NCI-H2227 treated with DMSO at 0.1 percent for 48 hours (cell line): ENCODE measurements at places on chromosomes 3 and 15.

DNA sequence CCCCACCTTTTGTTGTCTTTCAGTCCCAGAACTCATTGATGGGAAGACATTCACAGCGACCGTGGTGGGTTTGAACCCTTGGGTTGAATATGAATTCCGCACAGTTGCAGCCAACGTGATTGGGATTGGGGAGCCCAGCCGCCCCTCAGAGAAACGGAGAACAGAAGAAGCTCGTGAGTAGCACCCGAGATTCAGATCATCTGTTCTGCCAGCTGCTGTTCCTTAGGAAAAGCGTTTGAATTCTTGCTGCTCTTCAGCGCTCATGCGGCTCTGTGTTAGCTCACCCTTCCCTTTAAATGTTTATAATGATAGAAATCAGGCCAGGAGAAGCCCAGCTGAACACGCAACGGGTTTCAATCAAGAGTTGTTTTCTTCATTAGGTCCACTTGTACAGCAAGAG, 73.0 kb downstream of the IL5RA start:
- no peak for DNase-seq

GRCh38 chr3:105614288-105615030, 247.8 kb downstream of the ALCAM start:
- DNase-seq = no peak

GRCh38 chr3:56673781-56674457, 9.1 kb downstream of the TASOR start:
- no peak for DNase-seq

DNA sequence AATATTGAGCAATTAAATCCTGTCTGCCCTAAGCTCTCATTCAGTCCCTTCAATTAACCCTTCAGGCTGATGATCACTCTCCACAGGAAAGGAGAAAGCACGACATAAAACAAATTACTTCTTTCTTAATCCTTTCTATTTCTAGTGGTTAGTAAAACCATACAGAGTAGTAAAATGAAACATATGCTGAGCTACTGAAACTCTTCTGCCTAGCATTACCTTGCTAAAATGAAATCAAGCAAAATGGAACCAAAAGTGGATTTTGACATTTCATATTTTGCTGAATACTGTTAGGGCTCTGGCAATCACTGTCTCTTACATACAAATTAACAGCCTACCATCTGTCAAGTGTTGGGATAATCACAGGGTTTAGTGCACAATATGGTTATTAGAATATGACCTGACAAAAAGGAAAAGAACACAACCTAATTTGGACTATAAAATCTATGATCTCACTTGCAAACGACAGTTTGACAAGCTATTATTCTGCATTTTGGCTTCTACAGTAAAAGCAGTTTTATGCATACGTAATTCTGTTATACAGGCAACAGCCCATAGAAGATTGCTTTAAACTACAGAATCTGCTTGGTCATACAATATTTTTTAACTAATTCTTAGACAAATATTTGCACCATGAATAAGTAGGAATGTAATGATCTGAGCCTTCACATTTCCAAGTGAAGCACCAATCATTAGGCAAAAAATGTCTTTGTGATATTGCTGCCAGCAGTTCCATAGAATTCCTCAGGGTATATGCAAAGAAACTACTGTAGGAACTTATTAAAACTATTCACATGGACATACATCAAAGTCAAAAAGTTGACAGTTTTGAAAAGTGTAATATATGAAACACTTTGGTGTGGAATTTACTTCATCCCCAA, 105.0 kb downstream of the FHIT start:
- DNase-seq = peak; percentile 10

DNA sequence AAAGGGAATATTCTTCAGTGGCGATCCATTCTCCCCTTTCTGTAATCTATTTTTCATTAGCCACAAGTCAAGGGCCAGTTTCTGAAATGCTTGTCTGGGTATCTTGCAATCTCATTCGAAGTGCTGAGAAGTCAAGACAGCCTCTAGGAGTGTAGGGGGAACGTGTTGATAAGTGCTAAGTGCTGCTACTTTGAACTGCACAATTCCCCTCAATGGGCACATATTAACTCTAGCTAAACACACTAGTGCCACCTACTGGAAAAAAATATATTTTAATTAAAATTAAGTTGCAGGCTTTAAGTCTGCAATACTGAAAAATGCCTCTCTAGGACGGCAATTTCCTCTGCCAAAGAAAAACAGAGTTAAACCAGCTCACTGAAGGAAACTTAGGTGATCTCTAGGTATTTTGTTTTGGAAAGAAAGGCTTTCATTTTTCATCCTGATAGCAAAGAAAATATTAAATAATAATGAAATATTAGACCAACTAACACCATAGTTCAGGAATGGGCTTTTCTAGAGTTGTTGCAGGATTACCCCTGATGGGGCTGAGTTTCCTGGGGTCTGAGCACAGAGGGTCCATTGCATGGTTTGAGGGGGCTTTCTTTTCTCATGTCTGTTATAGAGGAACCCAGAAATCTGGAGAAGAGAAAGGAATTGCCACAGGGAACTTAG, 181.9 kb upstream of the KBTBD8 start:
- DNase-seq = peak; percentile 37

- DNase-seq = no peak
Observed at GRCh38 chr3:151301787-151302186, 14.8 kb downstream of the GPR87 start.

DNA sequence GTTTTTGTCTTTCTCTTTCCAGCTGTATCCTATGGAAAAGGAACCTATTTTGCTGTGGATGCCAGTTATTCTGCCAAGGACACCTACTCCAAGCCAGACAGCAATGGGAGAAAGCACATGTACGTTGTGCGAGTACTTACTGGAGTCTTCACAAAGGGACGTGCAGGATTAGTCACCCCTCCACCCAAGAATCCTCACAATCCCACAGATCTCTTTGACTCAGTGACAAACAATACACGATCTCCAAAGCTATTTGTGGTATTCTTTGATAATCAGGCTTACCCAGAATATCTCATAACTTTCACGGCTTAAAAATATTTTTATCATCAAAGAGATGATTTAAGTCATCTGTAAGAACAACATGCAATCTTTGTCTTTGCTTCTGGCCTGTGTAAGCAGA, 44.9 kb upstream of the PARP14 start:
- DNase-seq = no peak

DNA sequence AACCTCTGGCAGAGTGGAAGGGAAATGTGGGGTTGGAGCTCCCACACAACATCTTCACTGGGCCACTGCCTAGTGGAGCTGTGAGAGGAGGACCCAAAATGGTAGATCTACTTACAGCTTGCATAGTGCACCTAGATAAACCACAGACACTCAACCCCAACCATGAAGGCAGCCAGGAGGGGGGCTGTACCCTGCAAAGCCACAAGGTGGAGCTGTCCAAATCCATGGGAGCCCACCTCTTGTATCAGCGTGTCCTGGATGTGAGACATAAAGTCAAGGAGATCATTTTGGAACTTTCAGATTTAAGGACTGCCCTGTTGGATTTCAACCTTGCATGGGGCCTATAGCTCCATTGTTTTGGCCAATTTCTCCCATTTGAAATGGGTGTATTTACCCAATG, 20.9 kb downstream of the TP63 start:
- DNase-seq = no peak

- no peak for DNase-seq
Observed at GRCh38 chr3:76638006-76638405, 401.9 kb upstream of the ROBO2 start.

DNA sequence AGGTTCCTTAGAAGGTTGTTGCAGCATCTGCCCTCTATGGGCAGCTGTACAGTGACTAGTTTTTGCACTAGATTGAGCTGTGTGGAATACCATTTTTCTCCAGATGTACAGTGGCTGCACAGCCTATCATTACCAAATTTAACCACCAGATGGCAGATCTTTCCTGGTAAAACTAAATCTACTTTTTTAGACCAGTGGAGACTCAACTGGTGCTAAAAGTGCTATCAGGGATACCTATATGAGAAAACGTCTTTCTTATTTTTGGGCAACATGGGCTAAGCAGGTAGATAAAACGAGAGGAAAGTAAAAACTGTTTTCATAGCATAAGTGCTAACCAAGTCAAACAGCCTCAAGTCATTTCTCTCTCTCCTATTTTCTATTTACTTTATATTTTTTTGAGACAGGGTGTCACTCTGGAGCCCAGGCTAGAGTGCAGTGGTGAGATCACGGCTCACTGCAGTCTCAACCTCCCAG, 21.2 kb downstream of the IGSF10 start:
- DNase-seq = peak; percentile 51

GRCh38 chr15:85642693-85643066, 152.0 kb downstream of the KLHL25 start:
- DNase-seq = no peak

DNA sequence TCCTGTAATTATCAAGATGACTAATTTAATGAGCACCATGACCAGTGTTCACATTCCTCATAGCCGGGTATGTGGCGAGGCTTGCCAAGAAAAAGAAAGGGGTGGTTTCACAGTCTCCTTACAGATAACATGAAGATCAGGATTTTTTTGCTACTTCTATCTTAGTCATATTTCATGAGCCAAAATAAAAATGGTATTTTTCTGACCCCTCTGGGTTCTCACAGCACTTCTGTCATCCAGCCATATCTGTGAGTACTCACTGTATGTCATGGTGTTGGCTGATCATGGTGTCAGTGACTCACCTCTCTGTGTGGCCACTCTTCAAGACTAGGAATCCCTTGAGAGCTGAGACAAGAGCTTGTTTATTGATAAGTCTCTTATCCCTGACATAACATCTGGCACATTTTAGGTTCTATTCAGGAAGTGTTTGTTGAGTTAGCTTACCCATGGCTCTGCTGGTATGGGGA, 130.5 kb upstream of the LMCD1 start:
- DNase-seq = no peak

DNA sequence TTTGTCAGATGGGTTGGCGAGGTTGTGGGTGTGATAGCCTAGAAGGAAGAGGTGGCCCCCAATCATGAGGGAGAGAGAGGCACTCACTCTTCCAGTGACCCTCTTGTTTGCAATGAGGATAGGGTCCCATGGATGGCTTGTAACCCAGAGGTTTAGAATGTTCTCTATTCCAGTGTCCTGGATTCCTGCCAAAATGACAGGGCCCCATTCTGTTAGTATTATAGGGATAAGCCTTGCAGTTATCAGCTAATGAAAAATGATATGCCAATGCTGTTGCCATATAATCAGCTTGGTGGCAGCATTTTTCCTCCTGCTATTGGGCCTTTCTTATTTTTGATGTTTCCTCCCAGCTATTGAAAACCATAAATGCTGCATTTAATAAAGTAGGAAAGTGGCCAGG, 23.3 kb upstream of the SENP7 start:
- no peak for DNase-seq

DNA sequence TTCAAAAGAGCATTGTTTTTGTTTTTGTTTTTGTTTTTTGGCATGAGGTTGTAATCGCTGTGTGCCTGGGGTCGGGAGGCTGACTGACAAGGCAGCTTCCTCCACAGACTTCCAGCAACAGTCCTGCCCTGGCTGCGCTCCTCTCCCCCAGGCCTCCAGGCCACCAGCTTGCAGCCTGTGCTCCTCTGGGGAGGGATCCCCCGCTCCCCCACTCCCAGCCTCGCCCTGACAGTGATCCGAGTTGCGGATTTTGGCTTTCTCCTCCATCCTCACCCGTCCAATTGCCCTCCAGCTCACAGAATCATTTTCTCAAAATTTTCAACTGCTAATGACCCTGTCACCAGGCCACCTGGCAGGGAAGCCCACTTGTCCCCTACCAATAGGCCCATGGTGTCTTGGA, 36.5 kb upstream of the PCSK6 start:
- no peak for DNase-seq

- DNase-seq = no peak
Observed at GRCh38 chr3:125152951-125153350, 59.6 kb downstream of the SLC12A8 start.

- no peak for DNase-seq
Observed at GRCh38 chr15:48654801-48655200, 9.3 kb upstream of the FBN1 start.

GRCh38 chr15:98798375-98798893, 150.1 kb downstream of the IGF1R start:
- DNase-seq = no peak

DNA sequence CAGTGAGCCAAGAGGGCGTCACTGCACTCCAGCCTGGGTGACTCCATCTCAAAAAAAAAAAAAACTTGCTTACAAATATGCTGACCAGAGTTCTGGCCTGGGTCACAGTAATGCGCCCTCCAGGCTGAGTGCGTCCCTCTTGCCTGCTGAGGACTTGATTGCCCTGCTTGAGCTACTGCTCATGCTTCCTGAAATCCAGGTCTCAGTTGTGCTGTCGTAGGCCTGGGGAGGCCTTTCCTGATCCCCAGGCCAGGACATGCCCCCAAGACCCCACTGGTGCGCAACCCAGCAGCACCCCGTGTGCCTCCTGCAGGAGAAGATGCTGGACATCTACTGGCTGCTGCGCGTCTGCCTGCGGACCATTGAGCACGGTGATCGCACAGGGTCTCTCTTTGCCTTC, 7.3 kb downstream of the AMIGO3 start:
- DNase-seq = no peak

- DNase-seq = no peak
Observed at GRCh38 chr15:77296773-77297337, 123.0 kb downstream of the PEAK1 start.

DNA sequence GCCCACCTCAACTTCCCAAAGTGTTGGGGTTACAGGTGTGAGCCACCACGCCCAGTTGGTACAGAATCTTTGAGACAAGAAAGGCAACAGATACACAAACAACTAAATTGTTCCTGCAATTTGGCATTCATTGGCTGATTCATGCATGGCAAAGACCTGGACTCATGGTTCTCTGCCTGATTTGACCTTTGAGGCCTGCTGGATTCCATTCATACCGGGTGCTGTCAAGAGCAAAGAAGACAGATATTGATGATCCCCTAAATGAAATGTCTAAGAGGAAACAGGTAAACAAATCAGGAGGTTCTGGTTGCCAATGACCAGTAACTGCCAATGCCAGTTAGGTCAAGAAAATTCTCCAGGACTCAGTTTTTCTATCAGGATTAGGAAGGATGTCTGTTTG, 43.9 kb upstream of the RAD18 start:
- no peak for DNase-seq

DNA sequence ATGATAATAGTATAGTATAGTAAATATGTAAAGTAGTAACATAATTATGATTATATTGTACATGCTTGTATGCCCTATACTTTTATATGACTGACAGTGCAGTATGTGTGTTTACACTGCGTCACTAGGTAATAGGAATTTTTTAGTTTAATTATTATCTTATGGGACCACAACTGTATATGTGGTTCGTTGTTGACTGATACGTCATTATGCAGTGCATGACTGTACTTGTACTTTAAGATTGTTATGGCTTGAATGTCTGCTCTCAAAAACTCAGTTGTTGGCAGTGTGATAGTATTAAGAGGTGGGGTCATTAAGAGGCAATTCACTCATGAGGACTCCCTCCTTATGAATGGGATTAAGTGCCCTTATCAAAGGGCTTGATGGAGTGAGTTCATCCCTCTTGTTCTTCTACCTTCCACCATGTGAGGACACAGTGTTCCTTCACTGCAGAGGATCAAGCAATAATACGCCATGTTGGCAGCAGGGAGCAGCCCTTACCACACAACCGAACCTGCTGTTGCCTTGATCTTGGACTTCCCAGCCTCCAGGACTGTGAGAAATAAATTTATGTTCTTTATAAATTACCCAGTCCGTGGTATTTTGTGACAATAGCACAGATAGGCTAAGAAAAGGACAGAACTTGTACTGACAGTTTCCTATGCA, 152.2 kb downstream of the NEK11 start:
- no peak for DNase-seq

GRCh38 chr15:77800305-77800704, 167.6 kb upstream of the LINGO1 start:
- no peak for DNase-seq
